ENCODE measurements at places on chromosomes 3 and 15. TPM values are rescaled to one million over a fixed set of nuclear protein-coding genes. Genes with fewer than 3 reads are reported as not detected.

Gene NISCH
- total RNA-seq = 71.9 TPM

DNA sequence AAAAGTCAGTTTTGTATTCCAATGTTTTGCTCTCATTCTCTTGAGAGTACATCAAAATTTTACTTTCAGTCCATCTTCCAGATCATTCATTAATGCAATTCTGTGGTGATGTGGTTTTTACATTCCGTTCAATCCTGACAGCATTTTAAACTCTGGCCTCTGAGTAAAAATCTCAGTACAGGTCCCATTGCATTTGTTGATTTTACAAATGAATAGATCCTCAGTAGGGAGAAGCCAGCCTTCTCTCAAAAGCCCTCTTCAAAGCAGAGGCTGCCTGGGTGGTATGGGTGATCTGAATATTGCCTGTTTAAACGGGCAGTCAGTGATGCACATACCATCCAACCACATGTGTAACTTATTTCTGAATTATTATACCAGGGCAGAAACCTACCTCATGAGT, 72.5 kb upstream of the TSC22D2 start:
- H3K27me3 ChIP-seq = no peaks in the 10 kb centered on the region
- no peak overlapping the region for H3K27ac ChIP-seq
- H3K4me1 ChIP-seq = no peaks in the 10 kb centered on the region
- H3K4me3 ChIP-seq = no peak overlapping the region
- no peak for DNase-seq

GRCh38 chr3:41243183-41243582, 43.9 kb downstream of the CTNNB1 start:
- H3K27ac ChIP-seq = no peak overlapping the region
- no peaks in the 10 kb centered on the region for H3K27me3 ChIP-seq
- H3K4me1 ChIP-seq = no peaks in the 10 kb centered on the region

DNA sequence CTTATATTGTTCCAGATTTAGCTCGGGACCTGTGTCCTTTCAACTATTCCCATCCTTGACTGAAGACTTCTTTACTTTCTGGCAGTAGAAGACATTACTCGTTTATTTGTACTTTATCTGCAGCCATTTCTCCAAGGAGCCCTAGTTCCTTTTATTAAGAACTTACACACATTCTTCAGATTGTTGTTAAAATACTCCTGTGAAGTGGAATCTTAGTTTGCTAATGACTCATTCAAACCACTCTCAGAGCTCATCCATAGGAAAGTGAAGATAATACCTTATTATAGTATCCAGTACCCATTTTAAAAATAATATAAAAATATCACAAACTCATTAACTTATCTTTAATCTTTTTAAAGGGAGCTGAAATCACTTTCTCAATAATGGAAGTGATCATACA, 63.5 kb downstream of the C3orf70 start:
- H3K36me3 ChIP-seq = no peaks in the 10 kb centered on the region
- H3K27me3 ChIP-seq = no peaks in the 10 kb centered on the region
- no peak overlapping the region for H3K27ac ChIP-seq
- no peak overlapping the region for H3K4me3 ChIP-seq
- no peak for DNase-seq

DNA sequence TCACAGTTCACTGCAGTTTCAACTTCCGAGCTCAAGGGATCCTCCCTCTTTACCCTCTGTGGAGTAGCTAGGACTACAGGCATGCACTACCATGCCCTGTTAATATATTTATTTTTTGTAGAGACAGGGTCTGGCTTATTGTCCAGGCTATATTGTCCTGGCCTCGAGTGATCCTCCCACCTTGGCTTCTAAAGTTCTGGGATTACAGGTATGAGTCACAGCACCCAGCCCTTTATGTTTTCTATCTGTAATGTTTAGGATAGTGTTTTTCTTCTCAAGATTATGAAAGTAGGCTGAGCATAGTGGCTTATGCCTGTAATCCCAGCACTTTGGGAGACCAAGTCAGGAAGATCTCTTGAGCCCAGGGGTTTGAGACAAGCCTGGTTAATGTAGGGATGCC, 11.9 kb upstream of the SCG3 start:
- H3K4me1 ChIP-seq = no peaks in the 10 kb centered on the region
- no peak overlapping the region for H3K27ac ChIP-seq
- no peaks in the 10 kb centered on the region for H3K27me3 ChIP-seq
- no peak for DNase-seq

GRCh38 chr15:75389791-75390382, 21.5 kb upstream of the MAN2C1 start:
- DNase-seq = no peak
- no peak overlapping the region for H3K4me3 ChIP-seq
- no peaks in the 10 kb centered on the region for H3K4me1 ChIP-seq
- H3K27ac ChIP-seq = no peak overlapping the region

DNA sequence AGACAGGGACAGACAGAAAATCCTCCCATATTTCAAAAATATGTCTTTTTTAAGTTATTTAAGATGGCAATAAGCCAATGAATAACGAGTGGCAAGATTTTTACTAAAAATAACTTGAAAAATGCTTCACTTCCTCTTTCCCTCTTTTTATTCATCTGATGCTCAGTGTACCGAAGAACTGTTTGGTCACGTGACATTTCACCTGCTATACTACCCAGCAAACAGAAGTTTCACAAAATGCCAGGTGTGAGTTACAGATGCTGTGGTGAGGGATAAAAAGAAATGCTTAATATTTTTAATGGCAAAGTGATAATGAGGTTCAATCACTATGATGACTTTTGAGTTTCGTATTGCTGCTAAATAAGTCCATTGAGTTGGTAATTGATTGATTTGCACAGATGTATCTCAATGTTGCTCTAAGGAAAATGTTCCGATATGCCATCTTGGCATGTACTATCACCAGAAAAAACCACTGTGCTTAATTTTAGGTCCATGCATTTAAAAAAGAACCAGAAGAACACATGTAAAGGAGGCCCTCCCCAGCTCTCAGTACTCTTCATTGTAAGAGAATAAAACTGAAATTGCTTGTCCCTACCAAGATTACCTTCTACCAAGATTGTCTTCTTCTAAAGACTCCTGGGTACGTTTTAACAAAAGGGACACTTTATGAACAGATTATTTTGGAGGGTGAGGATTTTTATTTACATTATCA, 26.0 kb upstream of the SEC62 start:
- H3K36me3 ChIP-seq = no peaks in the 10 kb centered on the region
- H3K4me3 ChIP-seq = no peak overlapping the region
- no peaks in the 10 kb centered on the region for H3K27me3 ChIP-seq
- no peak overlapping the region for H3K27ac ChIP-seq
- no peak for DNase-seq
- no peaks in the 10 kb centered on the region for H3K4me1 ChIP-seq

DNA sequence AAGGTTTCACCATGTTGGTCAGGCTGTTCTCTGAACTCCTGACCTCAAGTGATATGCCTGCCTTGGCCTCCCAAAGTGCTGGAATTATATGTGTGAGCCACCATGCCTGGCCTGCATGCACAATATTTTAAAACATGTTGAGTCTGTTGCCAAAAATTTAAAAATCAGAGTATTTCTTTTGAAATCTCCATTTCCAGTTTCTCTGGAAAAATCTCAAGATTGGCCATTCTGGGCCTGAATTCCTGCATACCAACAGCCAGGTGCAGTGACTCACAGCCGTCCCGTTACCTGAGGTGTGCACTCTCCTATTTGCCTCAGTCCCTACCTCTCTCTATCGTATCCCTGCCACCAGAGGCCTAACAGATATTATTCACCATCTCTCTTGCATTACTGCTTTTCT, 15.0 kb upstream of the COPG1 start:
- no peak for DNase-seq
- H3K36me3 ChIP-seq = no peaks in the 10 kb centered on the region
- no peaks in the 10 kb centered on the region for H3K27me3 ChIP-seq
- no peak overlapping the region for H3K4me3 ChIP-seq
- H3K27ac ChIP-seq = no peak overlapping the region
- no peaks in the 10 kb centered on the region for H3K4me1 ChIP-seq

GRCh38 chr15:67512140-67512539, 8.8 kb upstream of the C15orf61 start:
- H3K27me3 ChIP-seq = no peaks in the 10 kb centered on the region
- no peaks in the 10 kb centered on the region for H3K4me1 ChIP-seq
- H3K27ac ChIP-seq = no peak overlapping the region
- no peaks in the 10 kb centered on the region for H3K36me3 ChIP-seq

All from H1 (cell line).